ENCODE measurements at places on chromosomes 1 and 21. TPM values are rescaled to one million over a fixed set of nuclear protein-coding genes. Genes with fewer than 3 reads are reported as not detected.

Gene SUMO3
- total RNA-seq, result 59.7 TPM

Gene CROCC
- total RNA-seq, result 10.0 TPM

Gene C4BPA
- not detected for total RNA-seq

Gene NIT1
- 19.1 TPM for total RNA-seq

Gene VWA5B1
- total RNA-seq, result 0.22 TPM

Gene GNAT2
- 0.59 TPM for total RNA-seq

Gene LBR
- total RNA-seq, result 10.5 TPM

Gene XCL1
- total RNA-seq, result not detected

Gene EPS8L3
- total RNA-seq, result 0.19 TPM

Gene SAMSN1
- 3.2 TPM for total RNA-seq

Gene S100A7A
- not detected for total RNA-seq

Gene LCE1F
- total RNA-seq, result not detected

Gene TMEM82
- not detected for total RNA-seq

Gene KCND3
- total RNA-seq, result 24.9 TPM

Gene MNDA
- total RNA-seq, result 5.9 TPM

Gene AMY1B
- total RNA-seq, result not detected

Gene C1orf167
- total RNA-seq, result 0.85 TPM

Gene TIE1
- total RNA-seq, result 51.7 TPM

Gene SYCP1
- total RNA-seq, result not detected

Gene BCL2L15
- total RNA-seq, result 0.08 TPM

Gene PTGFR
- total RNA-seq, result 1.6 TPM

Gene CFAP74
- not detected for total RNA-seq

Gene RHBDL2
- not detected for total RNA-seq

Gene CD34
- total RNA-seq, result 76.8 TPM

Gene TCP10L
- total RNA-seq, result 1.1 TPM

Gene RBM11
- total RNA-seq, result 1.7 TPM

Gene CYP4Z1
- total RNA-seq, result 0.35 TPM

Gene URB2
- total RNA-seq, result 7.1 TPM

Measured in right atrium auricular region (tissue), 2 donors.